ENCODE measurements at places on chromosomes 1 and 21.

DNA sequence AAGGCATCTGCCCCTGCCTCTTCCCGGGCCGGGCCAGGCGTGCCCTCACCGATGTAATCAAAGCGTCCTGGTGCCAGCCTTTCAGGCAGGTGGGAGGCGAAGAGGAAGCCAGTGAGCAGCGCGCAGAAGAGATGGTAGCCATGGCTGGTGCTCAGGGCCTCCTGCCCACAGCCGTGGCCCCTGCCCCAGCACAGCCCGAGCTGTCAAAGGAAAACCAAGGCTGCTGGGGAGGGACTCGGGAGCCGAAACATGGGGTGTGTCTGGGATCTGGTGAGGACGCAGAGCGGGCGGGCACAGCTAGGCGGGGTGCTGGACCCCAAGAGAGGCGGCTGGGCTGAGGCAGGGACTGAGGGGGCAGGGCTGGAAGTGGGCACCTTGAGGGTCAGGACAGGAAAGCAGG, 2.7 kb downstream of the BGLAP start:
- DNase-seq = no peak

GRCh38 chr21:32886339-32886738, 114.8 kb upstream of the PAXBP1 start:
- DNase-seq = no peak

DNA sequence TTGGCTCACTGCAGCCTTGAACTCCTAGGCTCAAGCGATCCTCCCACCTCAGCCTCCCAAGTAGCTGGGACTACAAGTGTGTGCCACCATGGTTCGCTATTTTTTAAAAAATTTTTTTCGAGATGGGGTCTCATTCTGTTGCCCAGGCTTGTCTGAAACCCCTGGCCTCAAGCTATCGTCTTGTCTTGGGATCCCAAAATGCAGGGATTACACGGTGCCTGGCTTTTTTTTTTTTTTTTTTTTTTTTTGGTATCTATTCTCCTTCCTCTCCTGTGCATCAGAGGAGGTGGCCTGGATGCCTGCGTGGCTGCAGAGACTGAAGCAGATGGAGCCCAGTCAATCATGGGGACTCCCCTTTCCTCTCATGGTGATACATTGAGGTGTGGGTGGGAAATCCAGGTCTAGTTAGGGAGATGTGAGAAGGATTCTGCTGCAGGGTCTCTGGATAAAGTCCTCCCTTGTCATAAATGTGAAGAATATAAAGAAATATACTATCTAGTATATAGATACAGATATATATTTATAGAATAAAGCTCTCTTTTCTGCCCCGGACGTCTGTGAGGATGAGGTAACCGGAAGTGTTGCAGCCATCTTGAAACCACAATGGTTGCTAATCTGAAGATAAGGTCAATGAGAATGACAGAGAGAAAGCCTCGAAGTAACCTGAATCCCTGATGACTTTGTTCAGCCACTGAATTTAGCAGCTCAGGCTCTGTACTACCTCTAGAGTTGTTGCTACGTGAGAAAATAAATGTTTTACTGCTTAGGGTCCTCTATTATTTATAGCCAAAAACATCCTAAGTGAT, 19.5 kb upstream of the RGSL1 start:
- DNase-seq = no peak

DNA sequence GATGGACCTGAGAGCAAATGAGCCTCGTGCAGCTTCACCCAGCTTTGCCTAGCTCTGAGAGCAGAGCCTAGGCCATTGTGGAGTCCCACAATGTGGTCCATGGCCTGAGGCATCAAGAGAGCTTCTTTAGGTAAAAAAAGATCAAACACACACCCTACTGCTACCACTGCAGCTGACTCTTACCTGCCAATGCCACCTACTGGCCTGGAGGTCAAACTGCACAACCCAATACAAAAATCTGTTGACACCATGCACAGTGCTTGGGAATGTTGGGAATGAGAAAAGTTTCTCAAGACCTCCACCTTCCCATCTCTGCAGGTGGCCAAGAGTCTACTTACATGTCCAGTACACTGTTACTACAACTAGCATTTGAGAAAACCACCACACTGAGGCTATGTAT, 60.6 kb downstream of the UCHL5 start:
- DNase-seq = no peak

DNA sequence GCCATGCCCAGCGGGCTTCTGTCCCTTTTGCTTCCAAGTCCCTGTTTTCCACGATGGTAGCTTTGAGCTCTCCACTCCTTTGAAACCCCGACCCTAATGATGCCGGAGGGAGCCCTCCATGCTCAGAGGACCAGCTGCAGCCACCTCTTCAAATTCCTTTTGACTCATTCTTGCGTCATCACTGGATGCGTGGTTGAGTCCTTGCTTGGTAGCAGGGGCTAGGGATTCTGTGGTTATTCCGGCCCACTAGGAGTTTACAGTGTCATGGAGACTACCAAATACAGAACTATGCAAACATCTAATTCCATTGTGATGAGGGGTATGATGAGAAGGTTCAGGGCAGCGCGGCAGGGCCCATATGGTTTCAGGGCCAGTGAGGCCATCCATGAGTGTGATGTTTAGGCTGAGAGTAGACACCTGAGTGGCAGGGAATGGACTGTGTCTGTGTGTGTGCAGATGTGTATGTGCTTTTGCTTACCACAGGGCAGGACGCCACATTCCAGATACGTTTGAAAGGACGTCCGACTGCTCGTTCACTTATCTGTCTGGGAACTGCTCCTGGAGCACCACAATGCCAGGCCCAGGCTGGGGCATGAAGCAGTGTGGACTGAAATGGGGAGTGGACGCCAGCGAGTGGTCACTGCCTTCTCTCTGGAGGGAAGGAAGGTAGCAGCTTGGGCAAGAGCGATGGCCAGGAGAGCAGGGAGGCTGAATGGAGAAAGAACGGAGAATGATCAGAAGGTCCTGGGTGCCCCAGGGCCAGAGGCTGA, 30.4 kb upstream of the ZBTB21 start:
- DNase-seq = no peak

DNA sequence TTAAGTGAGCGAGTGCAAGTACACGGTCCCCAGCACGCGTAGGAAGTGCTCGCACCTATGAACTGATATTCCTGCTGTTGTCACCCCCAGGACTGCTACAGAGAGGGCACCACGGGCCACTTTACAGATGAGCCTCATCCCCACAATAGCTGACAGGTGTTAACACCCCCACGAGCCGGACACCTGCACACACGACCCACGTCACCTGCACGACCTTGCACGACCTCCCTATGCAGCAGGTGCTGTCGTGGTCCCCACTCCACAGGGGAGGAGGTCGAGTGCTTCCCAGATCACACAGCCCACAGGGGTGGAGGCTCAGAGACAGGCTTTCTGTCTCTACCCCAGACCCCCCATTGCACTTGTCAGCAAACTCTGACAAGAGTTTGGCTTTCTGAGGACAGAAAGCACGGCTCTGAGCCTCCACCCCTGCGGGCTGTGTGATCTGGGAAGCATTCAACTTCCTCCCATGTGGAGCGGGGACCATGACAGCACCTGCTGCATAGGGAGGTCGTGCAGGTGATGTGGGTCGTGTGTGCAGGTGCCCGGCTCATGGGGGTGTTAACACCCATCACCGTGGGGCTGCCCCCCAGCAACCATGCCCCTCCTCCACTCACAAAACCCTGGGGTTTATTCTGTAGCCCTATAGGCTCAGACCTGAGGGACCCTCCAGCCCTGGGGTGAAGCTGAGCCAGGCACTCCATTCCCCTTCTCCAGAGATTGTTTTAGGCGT, 80.8 kb downstream of the MATN1 start:
- DNase-seq = no peak

DNA sequence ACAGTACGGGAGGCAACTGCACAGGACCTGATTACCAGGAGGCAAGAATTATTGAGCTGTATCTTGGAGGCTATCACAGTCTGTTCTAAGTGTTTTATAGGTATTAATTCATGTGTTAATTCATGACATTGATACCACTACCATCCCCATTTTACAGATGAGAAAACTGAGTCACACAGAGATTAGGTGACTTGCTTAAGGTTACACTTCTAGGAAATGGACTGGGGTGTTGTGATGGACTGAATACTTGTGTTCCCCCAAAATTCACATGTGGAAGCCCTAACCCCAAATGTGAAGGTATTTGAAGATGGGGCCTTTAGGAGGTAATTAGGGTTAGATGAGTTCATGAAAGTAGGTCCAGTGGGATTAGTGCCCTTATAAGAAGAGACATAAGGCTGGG, 10.1 kb upstream of the TRIM63 start:
- DNase-seq = no peak
